ENCODE measurements at places on chromosomes 4 and X. TPM values are rescaled to one million over a fixed set of nuclear protein-coding genes. Genes with fewer than 3 reads are reported as not detected.

Gene CABS1
- not detected for total RNA-seq

Gene EXOC1L
- not detected for total RNA-seq

Gene MAGEA12
- total RNA-seq, result not detected

Gene RAB41
- total RNA-seq, result not detected

Gene RENBP
- 7.5 TPM for total RNA-seq

Gene KIT
- total RNA-seq, result 1.2 TPM
